Uterus (tissue), 4 donors: ENCODE measurements at places on chromosomes 3 and 15. TPM values are rescaled to one million over a fixed set of nuclear protein-coding genes. Genes with fewer than 3 reads are reported as not detected.

The FAM3D gene
- not detected for total RNA-seq

DNA sequence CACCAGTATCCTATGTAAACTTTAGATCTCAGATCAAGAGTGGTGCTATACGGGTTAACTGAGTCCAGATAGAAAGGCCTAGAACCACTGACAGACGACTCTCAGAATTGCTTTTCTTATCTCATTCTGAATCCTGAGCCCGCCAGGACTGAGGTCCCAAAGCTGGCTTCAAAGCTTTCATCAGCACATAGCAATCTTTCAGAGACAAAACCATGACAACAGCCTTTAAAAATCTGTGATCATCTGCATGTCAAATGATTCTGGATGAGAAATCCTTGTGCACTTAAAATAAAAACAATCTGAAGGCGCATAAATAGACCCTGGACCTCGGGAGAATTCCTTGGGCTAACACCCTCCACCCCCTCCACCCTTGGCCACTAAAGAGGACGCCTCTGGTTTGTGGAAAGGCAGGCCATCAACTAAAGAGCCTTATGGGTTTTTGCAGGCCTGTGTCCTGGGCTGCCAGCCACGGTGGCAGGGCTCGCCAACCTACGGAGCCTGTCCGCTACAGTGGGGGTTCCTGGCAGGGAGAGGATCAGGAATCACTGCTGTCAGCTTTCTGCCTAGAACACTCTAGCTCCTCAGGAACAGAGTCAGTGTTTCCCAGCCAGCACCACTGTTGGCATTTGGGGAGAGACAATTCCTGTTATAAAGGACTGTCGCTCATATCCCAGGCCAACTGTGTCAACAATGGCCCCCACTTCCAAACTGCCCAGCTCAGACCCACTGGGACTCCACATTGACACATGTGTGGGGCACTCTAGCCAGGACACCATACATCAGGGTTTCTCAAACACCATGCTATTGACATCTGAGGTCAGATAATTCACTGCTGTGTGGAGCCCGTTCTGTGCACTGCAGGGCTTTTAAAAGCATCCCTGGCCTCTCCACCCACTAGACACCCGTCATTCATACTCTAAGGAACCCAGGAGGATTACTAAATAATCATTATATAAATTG, 20.2 kb downstream of the TLE3 start:
- H3K4me3 ChIP-seq, result no peak overlapping the region
- no peak for DNase-seq
- H3K36me3 ChIP-seq, result no peaks in the 10 kb centered on the region
- H3K27me3 ChIP-seq, result no peaks in the 10 kb centered on the region
- H3K27ac ChIP-seq, result no peak overlapping the region

- no peaks in the 10 kb centered on the region for H3K36me3 ChIP-seq
- no peaks in the 10 kb centered on the region for H3K27me3 ChIP-seq
- no peak overlapping the region for H3K4me3 ChIP-seq
These were observed 57.7 kb downstream of the SUCNR1 start for GRCh38 chr3:151931171-151931570.

GRCh38 chr15:51731549-51732267, 5.7 kb downstream of the LYSMD2 start:
- H3K27me3 ChIP-seq, result no peaks in the 10 kb centered on the region
- no peaks in the 10 kb centered on the region for H3K4me1 ChIP-seq
- H3K27ac ChIP-seq, result peak overlapping the region; percentile 83
- no peaks in the 10 kb centered on the region for H3K36me3 ChIP-seq

The RTP3 gene
- total RNA-seq, result not detected

The PLSCR2 gene
- total RNA-seq, result not detected

DNA sequence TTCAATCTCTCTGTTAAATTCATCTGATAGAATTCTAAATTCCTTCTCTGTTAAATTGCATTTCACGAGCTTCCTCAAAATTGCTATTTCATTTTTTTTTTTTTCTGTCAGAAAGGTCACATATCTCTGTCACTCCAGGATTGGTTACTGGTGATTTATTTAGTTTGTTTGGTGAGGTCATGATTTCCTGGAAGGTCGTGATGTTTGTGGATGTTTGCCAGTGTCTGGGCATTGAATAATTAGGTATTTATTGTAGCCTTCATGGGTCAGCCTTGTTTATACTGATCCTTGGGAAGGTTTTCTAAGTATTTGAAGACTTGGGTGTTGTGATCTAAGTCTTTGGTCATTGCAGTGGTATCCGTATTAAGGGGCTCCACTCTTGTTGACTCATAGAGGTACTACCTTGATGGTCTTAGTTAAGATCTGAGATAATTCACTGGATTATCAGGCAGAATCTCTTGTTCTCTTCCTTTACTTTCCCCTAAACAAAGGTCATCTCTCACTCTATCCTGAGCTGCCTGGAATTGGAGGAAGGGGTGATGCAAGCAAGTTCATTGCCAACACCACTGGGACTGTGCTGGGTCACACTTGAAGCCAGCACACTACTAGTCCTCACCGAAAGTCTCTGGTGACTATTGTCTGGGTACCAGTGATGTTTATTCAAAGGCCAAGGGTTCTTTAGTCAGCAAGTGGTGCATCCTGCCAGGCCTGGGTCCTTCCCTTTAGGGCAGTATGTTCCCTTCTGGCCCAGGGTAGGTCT, 231.1 kb downstream of the GBE1 start:
- H3K4me1 ChIP-seq, result no peaks in the 10 kb centered on the region
- no peak overlapping the region for H3K4me3 ChIP-seq
- DNase-seq, result no peak
- no peaks in the 10 kb centered on the region for H3K36me3 ChIP-seq

DNA sequence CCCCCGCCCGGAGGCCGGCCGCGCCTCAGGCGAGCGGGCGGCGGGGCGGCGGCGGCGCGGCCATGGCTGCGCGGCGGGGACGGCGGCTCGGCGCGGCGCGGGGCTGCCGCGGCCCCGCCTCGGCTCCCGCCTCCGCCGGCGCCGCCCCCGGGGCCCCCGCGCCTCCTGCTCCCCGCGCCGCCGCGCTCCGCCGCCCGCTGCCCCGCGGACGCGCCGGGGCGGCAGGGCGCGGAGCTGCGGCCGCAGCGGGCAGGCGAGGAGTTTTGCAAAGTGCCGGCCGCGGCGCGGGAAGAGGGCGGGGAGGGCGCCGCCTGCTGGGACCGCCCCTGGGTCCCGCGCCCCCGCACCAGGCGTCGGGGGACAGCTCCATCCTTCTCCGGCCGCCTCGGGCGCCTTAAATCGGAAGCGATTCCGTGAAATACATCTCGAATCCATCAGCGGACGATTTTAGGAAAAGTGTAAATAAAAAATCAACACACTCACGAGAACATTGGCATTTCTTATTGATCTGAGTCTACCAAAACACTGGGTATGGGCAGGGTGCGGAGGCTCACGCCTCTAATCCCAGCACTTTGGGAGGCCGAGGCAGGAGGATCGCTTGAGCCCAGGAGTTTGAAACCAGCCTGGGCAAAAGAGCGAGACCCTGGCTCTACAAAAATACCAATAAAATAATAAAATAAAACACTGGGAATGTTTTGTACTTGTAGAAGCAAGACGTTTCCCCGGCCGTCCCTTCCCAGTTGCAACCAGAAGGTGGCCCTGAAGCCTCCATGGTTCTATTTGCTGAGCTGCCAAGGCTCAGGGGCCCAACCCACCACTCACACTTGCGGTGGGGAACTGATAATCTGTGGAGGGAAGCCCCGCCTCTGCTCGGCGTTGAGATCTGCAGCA, 136.9 kb downstream of the NUP210 start:
- H3K27me3 ChIP-seq, result peaks cover 19% of the 10 kb centered on the region
- no peak for DNase-seq
- no peak overlapping the region for H3K4me3 ChIP-seq
- no peaks in the 10 kb centered on the region for H3K36me3 ChIP-seq
- H3K27ac ChIP-seq, result no peak overlapping the region
- H3K4me1 ChIP-seq, result peaks cover 9% of the 10 kb centered on the region

GRCh38 chr15:71262599-71262998, 147.3 kb downstream of the THSD4 start:
- no peak overlapping the region for H3K4me3 ChIP-seq
- H3K4me1 ChIP-seq, result no peaks in the 10 kb centered on the region
- H3K27ac ChIP-seq, result no peak overlapping the region

DNA sequence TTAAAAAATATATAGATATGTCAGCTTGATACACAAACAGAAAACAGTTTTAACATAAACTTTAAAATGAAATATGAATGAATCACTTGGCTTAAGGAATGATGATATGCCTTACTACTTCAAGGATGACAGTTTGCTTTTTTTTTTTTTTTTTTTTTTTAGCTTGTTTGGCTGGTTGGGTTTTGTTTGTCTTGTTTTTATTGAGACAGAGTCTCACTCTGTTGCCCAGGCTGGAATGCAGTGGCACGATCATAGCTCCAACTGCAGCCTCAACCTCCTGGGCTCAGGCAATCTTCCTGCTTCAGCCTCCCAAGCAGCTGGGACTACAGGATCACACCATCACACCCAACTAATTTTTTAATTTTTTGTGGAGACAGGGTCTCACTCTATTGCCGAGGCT, 14.5 kb downstream of the LRRC2 start:
- H3K27ac ChIP-seq, result no peak overlapping the region
- no peaks in the 10 kb centered on the region for H3K36me3 ChIP-seq
- no peaks in the 10 kb centered on the region for H3K27me3 ChIP-seq
- H3K4me3 ChIP-seq, result no peak overlapping the region
- DNase-seq, result no peak

The TM4SF18 gene
- 6.7 TPM for total RNA-seq

The AGBL1 gene
- total RNA-seq, result not detected
